ENCODE measurements at places on chromosomes 3 and 15.

DNA sequence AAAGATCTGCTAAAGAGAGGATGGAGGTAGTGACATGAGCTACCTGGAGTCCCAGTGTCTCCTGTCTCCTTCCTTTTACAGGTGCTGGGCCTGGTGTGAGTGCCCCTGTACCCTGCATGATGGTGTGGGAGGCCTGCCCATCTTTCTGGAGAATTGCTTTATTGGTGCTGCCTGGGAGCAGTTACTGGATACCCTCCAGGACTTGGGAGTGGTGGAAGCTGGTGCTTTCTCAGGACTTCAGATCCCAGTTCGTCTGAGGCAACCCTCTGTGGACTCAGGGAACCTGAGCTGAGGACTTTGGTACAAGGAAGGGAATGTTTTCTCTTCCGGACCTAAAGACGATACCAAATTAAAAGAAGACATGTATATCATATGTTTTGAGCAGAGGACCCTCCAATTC is 18.3 kb upstream of the NUDT16 start:
- DNase-seq: no peak

GRCh38 chr3:16053794-16054193 is 120.7 kb upstream of the GALNT15 start:
- DNase-seq: no peak

DNA sequence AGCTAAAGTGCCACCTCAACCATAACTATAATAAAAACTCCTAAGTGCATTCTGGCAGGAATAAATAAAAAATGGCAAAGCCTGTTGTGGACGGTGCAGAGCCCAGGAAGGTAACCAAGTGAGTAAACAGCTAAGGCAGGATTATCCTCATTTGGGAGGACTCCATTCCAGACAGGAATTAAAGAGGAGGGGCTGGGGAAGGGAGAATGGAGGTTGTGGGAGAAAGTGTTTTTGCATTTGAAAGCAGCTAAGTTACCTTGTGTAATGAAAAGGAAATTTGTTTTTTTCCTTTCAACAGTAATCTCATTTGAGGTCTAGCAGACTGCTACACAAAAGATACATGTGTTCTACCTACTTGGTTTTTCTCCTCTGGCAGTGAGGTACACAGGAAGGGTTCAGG is 248.5 kb downstream of the TIGIT start:
- no peak for DNase-seq

DNA sequence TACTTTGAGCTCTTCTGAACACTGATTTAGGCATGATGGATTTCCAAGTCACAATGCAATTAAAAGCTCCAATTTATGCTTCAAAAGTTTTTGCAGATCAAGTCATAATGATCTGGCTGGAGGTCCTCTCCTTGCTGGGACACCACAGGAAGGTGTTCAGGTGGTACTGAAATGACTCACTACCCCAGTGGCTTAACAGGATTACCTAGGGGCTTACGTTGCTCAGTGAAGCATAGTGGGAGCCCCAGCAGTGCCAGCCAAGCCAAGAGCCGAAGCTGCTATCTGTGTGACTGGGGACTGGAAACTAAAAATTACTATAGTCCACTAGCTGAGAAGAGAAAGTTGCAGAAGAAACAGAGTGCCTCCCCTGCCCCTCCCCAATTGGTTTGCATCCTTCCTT is 110.1 kb upstream of the LPP start:
- DNase-seq: no peak

DNA sequence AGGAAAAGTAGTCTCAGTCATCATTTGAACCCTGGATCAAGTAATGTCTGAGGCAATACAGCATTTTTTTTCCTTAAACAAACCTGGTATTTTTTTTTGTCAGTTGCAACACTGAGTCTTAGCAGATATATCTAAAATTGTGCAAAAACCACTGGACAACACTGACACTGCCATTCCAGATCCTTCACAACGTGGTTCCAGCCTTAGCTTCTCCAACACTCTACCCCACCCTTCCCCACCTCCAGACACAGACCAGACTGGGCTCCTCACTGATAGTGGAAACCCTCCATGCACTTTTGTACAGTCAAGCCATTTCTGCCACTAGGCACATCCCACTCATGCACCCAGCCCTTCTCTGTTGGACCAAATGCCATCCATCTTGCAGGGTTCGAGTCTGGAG is 199.6 kb upstream of the CTNNB1 start:
- DNase-seq: no peak

DNA sequence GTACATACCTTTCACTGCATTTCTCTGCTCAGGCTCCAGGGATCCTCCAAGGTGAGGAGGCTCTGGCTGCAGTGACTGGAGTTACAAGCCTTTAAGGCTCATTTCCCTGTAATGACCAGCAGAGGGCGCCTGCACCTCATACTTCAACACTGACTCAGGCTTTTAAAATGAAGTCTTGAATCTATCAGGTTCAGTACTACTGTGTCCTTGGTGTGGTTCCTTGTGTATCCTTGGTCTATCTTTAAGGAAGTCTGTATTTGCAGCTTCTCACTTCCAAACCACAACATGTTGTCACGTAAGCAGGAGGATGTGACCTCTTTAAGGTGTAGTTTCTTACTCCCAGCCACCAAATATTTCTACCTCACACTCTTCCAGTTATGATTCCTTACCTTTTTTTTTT is 122.5 kb upstream of the ZBED2 start:
- DNase-seq: peak; percentile 35

DNA sequence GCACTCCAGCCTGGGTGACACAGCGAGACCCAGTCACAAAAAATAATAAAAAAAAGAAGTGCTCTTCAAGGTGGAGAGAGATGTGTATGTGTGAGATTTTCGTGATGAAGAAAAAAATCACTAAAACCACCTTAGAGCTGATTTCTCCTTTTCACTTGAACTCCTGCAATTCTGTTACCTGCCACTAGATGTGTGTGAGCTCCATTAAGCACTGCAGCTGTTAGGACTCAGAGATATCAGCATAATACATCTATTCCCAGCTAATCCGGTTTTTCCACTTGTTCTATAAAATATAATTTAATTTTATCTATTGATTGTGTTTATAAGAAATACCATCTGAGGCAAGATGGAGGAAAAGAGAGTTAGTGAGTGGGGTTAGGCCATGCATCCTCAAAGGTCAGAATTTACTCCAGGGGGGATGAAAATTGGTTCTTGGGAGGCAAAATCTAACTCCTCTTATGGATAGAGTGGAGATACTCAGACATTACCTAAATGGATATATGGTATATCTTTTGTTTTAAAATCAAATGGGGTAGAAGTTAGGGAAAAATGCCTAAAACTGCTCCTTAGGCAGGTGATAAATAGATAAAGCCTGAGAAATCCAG is 152.7 kb downstream of the IL20RB start:
- DNase-seq: no peak

DNA sequence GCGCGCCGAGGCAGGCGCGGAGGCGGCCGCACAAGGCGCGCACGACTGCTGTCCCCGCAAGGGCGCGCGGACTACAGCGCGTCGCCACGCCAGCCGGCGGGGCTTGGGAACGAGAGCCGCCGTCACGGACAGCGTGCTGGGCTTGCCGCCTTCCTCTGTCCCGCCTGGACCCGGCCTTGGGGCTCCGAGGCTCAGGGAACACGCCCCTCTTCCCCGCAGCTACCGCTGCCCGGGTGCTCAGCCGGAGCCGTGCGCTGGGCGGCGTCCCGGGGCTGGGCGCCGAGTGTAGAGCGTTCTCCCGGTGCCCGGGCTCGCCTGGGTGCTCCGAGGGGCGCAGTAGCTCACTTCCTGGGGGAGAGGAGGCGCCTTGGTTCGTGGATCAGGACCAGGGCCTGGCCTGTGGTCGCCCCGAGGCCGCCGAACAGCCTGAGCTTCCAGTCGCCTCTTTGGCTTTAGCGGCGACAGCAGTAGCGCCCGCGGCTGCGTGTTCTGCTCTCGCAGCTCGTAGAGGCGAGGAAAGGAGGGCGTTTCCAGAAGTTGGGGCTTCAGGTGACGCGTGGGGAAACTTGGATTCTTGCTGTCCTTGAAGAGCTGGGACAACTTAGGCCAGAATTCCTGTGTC is 226.7 kb upstream of the C2CD4B start:
- no peak for DNase-seq

DNA sequence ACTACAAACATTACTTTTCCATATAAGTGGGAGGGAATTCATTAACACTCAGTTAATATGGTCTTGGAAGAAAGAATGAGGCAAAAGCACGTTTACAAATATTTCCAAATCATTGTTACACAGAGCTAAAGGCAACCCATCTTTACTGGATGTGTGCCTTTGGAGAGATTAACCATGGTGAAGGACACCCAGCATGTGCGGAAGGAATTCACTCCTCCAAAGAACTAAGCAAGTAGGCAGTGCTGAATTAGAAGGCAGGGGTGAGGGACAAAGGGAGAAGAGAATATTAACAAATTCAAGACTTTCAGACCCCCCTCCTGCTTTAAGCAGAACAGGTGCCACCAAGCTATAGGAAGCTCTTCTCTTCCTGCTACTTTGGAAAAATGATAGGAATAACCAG is 10.1 kb downstream of the ARPP21 start:
- DNase-seq: no peak

- no peak for DNase-seq
Observed at GRCh38 chr15:47340571-47340920, 376.8 kb upstream of the SEMA6D start.

GRCh38 chr3:12797124-12797891 is 828 bp downstream of the CAND2 start:
- no peak for DNase-seq

GRCh38 chr15:31932576-31932975 is 97.7 kb upstream of the CHRNA7 start:
- DNase-seq: no peak

GRCh38 chr15:83682476-83683088 is 28.7 kb downstream of the ADAMTSL3 start:
- DNase-seq: no peak

DNA sequence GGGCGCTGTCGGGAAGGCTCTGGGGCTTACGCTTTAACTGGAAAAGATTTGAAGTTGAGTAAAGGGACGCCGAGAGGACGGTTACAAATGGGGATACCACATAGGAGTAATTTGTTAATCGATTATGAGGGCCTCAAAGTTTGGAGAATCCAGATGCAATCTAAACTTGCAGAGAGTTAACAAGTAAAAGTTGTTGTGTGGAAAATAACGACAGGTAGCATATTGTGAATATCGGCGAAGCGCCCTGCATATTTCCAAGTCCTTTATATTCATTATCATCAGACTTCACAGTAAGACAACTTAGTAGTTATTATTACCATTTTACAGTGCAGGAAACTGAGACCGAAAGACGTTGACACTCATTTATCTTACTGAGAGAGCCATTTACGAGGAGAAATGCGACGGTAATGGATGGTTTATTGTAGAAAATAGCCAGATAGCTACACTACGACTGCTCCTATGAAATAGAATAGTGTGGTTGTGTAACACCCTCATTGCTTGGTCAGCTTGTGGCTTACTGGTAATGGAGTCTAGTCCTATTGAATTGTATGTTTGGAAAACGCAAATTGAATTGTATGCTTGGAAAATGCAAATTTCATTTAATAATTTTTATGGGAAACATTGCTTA is 700 bp downstream of the MKRN2 start:
- no peak for DNase-seq

DNA sequence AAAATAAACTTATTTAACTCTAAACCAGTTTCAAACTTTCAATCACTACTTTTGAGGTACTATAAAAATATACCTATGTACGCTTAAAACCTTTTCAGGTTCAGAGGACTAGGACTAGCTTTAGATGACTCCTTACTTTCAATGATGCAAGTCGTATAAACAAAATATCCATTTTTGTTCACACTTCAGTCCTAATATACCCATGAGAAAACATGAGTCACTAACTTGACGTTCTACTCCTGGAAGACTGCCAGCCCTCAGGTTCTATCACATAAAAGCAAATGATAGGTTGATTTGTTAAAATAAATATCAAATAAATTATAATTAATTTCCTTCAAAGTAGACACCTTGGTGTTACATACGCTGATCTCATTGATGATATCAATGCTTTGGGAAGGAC is 10.6 kb upstream of the P3H2 start:
- no peak for DNase-seq

DNA sequence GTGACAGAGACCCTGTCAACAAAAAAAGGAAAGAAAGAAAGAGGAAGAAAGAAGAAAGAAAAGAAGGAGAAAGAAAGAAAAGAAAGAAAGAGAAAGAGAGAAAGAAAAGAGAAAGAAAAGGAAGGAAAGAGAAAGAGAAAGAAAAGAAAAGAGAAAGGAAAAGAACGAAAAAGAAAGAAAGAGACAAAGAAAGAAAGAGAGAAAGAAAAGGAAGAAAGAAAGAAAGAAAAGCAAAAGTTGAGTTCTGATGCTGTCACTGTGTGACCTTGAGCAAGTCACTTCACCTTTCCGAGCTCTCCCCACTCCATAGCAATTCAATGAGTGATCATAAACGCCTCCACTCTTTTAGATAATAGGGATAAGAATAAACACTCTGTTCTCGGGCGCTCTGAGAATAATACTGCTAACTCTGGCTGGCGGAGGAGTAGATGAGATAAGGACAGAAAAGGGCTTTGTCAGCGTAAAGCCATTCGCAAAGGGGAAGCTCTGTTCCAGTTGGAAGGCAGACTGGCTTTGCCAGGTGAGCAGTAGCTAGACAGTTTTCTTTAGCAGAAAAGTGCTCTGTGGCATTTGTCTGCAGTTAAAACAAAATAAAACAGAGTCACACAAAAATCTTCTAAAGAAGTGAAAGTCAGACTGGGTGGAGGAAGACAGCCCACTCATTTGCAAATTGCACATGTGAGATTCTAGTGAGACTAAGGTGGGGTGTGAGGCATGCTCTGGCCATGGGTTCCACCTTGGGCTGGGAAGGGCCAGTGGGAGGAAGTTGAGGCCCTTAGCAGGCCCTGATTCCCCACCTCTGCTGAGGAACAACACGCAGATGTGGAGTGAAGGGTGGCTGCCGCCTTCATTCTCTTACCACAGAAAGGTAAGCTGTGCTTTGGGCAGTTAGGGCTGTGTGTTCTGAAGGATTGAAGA is 9.6 kb upstream of the FLNB start:
- no peak for DNase-seq

DNA sequence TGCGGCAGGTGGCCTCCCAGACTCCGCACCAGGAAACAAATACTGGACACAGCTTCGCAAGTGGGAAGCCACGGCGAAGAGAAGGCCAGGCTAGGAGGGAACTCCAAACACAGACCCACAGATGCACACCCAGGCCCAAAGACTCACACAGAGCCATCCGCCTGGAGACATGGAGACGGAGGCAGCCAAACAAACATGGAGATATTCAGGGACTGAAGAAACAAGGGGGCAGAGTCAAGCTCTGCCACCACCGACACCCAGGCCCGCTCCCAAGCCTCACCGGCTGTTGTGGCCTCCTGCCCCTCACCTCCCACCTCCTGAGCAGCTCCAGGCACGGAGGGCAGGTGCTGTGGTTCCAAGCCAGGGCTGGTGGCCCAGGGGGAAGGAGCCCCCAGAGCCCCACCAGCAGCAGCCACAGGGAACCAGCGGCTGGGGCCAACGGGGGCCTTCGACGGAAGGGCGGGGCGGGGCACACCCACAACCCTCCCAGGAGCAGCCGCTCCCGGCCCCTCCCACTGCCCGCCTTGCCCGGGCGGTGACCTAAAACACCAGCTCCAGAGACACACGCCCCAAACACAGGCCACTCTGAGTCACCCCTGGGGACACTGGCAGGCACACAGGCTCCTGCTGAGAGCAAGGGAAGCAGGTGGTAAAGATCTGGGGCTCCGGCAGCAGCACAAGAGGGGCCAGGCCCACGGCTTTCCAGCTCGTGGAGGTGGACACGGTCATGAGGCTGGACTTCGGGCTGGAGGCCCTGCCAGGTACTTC is 31.9 kb downstream of the TNK2 start:
- no peak for DNase-seq

- no peak for DNase-seq
Observed at GRCh38 chr15:64640146-64640871, 135.1 kb downstream of the RBPMS2 start.

GRCh38 chr3:37935756-37936666 is 54.6 kb upstream of the VILL start:
- DNase-seq: no peak
